Activated CD8-positive, alpha-beta memory T cell treated with anti-CD3 and anti-CD28 coated beads, Interleukin-2, amount 50 U/mL, for 48 hours (primary cell): ENCODE measurements at places on chromosomes 13 and 19.

DNA sequence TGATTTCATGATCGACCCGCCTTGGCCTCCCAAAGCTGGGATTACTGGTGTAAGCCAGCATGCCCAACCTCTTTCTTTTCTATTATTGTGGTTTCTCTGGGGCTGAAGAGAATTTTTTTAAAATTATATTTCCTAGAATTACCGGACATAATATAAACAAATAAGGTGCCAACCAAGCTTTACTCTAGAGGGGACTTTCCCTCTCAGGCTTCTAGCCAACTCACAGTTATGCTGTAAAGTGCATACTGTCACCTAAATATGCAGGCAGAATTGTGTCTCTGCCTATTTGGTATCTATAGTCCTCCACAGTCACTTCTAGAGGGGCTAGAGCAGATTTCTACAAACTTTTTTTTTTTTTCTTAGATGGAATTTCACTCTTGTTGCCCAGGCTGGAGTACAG, 41.6 kb upstream of the ZNF681 start:
- DNase-seq, result no peak

GRCh38 chr13:77289851-77290250, 37.0 kb downstream of the MYCBP2 start:
- DNase-seq, result no peak

GRCh38 chr13:38824342-38824741, 137.5 kb downstream of the FREM2 start:
- no peak for DNase-seq

DNA sequence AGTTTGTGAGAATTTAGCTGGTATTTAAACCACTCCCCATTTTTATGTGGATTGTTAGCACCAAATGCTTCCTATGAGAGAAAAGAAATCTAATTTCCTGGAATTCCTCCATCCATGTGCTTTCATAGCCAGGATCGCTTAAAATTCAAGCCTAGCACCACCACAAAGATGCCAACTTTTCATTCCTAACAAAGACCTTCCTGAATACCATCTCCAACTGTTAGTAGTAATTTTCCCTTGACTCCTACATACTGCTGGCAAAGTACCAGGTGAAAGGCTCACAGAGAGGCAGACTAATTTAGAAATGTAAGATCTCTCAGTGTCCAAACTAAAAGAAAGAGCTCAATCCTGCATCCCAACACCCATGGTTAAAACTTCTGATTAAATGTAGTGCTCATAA, 386.3 kb downstream of the KCTD12 start:
- DNase-seq, result no peak

- peak; percentile 67 for DNase-seq
These were observed 18.7 kb downstream of the MLLT1 start for GRCh38 chr19:6260912-6261650.

DNA sequence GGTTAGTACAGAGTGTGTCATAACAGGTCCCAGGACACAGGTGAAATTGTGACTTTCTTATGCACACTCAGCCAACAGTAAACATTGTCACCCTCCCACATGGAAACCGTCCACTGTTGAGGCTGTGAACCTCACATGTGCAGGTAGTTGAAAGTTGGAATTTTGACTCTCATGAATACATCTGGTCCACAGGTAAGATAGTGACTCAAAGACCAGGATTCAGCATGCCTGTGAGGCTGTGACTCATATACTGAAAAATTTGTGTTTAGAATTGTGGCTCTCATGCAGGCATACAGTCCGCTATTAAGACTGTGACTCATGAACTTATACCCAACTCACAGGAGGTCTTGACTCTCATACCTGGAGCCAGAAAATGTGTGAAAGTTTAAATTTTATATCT, 67.8 kb downstream of the ZNF728 start:
- DNase-seq, result no peak

- no peak for DNase-seq
These were observed 1327.6 kb downstream of the UQCRFS1 start for GRCh38 chr19:27885359-27885758.

DNA sequence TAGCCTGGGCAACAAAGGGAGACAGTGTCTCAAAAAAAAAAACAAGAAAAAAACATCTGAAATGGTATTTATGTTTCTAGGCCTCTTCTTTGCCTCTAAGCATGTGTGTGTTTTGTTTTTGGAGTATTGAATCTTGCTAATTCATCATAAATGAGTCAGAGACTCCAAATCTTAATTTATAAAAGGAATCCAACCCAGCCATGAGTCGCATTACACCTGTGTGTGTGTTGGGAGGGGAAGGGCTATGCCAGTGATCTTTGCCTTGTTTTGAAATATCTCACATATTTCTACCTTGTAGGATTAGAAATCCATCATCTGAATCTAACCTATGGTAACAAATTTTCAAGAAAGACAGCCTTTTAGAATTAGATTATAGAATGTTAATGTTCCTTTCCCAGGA, 4.0 kb downstream of the ZNF331 start:
- no peak for DNase-seq

- peak; percentile 91 for DNase-seq
These were observed 62.6 kb downstream of the IER2 start for GRCh38 chr19:13212759-13213330.

DNA sequence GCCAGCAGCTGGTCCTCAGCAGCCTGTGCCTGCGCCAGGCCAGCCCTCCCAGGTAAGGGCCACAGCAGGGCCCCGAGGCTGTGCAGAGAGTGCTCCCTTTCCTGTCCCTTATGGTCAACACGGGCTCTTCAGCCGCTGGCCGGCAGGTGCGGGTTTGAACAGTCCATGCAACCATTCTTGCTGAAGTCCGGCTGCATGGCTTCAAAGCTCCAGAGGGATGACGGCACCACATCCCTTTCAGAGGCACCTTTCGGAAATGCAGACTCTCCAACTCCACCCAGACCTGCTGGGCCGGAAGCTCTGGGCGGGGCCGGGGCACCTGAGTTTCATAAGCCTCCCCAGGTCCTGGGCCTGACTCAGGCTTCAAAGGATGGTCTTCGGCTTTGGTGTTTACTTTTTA, 81.3 kb downstream of the SPACA7 start:
- peak; percentile 23 for DNase-seq

GRCh38 chr19:2290441-2291184, 8.6 kb upstream of the PEAK3 start:
- no peak for DNase-seq

DNA sequence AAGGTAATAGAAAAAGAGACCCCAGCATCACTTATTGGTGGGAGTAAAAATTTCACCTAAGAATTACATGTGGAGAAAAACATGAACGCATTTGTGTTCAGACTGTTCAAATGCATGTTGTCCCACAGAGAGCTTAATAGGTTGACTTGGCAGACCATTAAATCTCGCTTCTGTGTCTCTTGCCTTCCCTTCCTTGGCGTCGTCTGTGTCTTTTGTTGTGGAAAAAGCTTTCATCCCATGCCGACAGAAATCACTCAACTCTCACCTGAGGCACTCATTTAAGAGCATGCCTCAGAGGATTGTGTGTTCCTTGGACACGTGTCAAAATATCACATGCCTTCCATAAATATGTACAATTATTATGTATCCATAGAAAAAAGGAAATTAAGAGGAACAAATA, 24.4 kb upstream of the CACNA1A start:
- no peak for DNase-seq

DNA sequence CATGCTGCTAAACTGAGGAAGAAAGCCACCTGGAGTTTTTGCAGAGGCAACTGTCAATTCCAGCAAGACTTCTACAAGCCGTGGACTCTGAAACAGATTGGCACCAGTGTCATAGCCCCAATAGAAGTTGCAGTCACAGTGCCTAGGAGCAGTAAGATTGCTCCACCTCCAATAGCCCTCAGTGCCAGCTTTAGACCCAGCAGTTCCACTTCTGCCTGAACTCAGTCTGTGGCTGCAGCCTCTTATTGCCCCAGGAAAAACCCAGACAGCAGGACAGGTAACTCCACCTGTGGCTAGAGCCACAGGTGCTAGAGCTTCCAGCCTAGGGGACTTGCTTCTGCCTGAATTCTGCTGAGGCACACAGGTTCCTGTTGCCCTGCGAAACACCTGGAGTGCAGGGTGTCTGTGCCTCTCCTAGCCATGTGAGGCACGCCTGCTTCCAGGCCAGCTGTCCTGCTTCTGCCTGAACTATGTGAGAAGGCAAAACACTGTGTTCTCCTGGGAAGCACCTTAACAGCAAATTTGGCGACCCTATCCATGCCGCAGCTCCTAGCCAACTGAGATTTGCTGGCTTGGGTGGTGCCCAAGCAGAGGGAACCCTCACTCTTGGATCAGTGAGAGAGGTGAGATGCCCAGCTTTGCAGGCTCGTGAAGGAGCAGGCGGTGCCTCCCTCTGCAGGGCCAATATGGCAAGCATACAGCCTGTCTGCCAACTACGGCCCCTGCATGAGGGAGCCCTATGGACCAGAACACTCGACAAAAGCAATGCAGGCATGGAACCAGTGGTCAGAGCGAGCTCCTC, 607.6 kb downstream of the PCDH17 start:
- no peak for DNase-seq

DNA sequence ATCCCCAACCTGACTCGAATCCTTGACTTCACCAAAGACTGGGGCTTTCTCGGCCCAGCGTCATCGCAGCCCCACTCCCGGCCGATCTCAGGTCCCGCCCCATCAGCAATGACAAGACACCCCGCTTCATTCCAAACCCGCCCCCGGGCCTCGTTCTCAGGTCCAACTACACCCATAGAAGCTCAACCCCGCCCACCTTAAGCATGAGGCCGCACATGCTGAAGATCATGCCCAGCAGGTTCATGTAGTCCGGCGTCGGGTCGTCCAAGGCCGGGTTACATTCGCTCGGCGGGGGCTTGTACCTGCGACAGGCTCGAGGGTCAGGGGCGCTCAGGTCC, 2.3 kb downstream of the WDR83 start:
- peak; percentile 81 for DNase-seq

- peak; percentile 65 for DNase-seq
These were observed 55.1 kb upstream of the C1QTNF9 start for GRCh38 chr13:24254146-24254841.

GRCh38 chr19:56367829-56368711, 25.3 kb downstream of the ZNF582 start:
- DNase-seq, result peak; percentile 89

- DNase-seq, result peak; percentile 65
These were observed 699 bp downstream of the PTOV1 start for GRCh38 chr19:49851456-49852259.

GRCh38 chr13:38814331-38814730, 127.5 kb downstream of the FREM2 start:
- DNase-seq, result no peak
